CD8-positive, alpha-beta T cell (primary cell): ENCODE measurements at places on chromosomes 5 and 9. TPM values are rescaled to one million over a fixed set of nuclear protein-coding genes. Genes with fewer than 3 reads are reported as not detected.

- no peak for DNase-seq
Measured at GRCh38 chr5:170761048-170761707, 22.3 kb upstream of the GABRP start.

Gene CDC25C
- not detected for total RNA-seq

GRCh38 chr5:137609127-137609526 is 110.0 kb upstream of the SPOCK1 start:
- DNase-seq = no peak

Gene CRHBP
- not detected for total RNA-seq

DNA sequence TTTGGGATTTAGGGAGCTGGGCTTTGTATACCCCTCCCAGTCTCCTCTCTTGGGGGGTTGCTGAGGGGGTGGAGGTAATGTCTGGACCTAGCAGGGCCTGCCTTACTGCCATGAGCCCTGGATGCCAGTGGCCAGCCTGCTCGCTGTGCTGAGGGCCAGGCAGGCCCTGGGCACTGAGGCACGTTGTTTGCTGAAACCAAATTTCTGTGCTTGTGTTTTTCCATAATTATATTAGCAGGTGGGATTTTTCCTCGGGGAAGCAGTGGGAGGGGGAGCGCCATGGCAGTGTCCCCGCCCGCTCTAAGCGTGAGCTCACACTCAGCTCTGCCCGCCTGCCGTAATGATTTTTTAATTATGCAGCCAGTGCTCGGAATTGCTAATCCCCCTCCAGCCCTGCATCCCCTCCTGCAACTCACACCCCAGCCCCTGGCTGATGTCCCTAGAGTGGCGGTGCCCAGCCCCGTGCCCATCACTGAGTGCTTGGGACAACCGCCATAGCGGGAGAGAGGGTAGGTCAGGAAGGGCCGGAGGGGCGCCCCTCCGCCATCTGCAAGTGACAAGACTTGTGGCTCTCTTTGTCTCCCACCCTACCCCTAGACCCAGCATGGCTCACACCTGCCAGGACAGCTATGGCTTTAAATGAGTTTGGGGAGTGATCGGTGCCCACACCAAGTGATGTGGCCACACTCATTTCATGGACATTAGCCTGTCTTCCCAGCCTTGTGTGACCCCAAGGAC is 20.9 kb downstream of the CXXC5 start:
- DNase-seq = no peak
